ENCODE measurements at places on chromosomes 7 and 10.

- no peak for DNase-seq
Measured at GRCh38 chr7:114879554-114879953, 42.3 kb upstream of the MDFIC start.

DNA sequence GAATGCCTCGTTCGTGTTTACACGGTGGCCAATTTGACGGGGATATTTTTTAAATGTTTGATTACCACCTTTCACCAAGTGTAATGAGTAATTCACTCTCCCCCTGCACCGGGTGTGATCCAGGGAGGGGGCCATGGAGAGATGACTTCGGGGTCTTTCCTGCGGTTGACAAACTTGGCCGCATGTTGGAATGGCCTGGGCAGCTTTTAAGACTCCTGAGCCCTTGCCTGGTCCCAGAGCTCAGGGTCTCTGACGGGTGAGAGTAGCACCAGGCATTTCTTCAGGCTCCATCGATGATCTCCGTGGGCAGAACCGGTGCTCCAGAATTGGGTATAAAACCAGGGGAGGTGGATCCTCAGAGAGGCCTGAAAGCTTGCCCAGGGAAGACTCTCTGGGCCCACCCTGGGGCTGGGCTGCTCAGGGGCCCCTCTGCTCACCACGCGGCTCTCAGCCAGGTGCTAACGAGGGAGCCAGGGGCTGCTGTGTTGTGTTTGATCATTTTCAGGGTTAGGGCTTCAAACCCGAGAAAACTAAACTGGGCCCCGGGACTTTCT, 882 bp downstream of the ZNF282 start:
- DNase-seq: no peak

- no peak for DNase-seq
Measured at GRCh38 chr10:100163704-100164621, 21.9 kb downstream of the ERLIN1 start.

DNA sequence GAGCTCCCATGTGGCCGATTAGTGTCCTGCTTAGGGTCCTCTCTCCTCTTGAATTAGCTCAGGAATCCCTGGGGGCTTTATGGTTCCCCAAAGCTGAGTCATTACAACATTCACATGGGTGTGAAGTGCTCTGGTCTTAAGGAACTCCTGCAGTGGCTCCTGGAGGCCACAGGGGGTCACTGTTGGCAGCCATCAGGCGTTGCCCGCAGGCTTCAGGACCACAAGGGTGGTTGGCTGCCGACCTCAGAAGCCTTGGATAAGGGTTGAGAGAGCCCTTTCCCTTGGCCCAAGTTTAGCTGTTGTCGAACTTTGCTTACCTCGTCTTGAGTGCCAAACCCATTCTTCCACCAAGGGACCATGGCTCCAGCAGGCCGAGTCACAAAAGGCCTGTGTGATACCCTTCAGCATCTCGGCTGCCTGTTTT, 61.7 kb downstream of the SH2D4B start:
- no peak for DNase-seq

DNA sequence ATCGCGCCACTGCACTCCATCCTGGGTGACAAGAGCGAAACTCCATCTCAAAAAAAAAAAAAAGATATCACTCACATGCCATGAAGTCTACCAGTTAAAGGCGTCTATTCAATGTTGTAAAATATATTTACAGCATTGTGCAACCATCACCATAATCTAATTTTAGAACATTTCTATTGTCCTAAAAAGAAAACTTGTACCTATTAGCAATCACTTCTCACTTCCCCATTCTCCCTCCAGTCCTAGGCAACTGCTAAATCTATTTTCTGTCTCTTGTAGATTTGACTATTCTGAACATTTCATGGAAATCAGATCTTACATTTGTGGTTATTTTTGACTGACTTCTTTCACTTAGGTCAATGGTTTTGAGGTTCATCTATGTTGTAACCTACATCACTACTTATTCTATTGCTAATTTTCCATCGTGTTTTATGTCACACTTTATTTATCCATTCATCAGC, 25.2 kb upstream of the OTUD1 start:
- DNase-seq: no peak

- no peak for DNase-seq
Measured at GRCh38 chr7:143882604-143883078, 19.3 kb downstream of the TCAF1 start.

DNA sequence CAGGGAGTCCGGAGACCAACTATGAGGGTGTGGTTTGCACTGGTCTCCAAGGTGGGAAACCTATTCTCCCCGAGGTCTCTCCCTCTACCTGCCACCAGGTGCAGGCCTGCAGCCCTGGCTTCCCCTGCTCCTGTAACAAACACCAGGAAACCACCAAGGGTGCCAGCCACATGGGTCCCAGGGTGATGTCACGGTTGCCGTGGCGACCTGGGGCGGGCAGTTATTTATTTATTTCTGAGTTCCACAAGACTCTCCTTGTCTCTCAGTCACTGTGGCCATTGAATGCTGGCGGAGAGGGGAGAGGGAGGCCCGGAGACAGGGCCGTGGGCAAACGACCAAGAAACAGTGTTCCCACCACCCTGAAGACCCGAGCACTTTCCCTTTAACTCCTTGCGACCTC, 27.0 kb downstream of the MMD2 start:
- DNase-seq: no peak

GRCh38 chr10:17510242-17510908, 56.0 kb upstream of the ST8SIA6 start:
- DNase-seq: no peak

- no peak for DNase-seq
Measured at GRCh38 chr10:31215052-31215451, 104.0 kb upstream of the ZEB1 start.

GRCh38 chr10:120336911-120337540, 120.0 kb upstream of the PLPP4 start:
- peak; percentile 10 for DNase-seq

DNA sequence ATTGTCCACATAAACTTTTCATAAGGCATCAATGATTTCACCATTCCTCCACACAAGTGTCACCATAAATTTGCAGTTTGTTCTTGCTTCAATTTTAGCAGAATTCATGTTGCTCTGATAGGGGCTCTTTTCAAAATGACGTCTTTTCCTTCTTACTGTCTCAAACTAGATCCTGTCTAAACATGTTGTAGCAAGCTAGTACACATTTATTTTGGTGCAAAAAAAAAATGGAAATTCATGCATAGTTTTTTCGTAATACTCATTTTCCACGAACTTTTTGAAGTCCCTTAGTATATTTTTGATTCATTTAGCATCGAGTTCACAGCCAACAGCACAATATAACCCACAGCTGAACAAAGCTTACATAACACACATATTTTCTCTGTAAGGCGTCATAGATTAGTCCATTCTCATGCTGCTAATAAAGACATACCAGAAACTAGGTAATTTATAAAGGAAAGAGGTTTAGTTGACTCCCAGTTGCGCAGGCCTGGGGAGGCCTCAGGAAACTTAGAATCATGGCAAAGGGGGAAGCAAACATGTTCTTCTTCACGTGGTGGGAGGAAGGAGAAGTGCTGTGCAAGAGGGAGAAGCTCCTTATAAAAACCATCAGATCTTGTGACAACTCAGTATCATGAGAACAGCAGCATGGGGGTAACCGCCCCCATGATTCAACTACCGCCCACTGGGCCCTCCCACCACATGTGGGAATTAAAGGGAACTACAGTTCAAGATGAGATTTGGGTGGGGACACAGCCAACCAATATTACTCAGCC, 301.5 kb downstream of the CCDC3 start:
- DNase-seq: no peak

DNA sequence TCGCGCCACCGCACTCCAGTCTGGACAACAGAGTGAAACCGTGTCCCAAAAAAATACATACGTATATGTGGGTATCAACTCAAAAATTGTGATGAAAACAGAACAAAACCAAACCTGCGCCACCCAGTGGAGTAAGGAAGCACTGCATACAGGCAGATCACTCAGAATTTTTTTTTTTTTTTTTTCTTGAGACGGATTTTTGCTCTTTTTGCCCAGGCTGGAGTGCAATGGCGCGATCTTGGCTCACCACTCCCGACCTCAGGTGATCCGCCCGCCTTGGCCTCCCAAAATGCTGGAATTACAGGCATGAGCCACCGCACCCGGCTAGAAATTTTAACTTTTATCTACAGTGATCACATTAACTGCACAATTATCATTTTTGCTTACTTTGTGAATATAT, 9.1 kb upstream of the TMEM236 start:
- DNase-seq: peak; percentile 51

- no peak for DNase-seq
Measured at GRCh38 chr10:132943058-132943790, 854 bp upstream of the CFAP46 start.

DNA sequence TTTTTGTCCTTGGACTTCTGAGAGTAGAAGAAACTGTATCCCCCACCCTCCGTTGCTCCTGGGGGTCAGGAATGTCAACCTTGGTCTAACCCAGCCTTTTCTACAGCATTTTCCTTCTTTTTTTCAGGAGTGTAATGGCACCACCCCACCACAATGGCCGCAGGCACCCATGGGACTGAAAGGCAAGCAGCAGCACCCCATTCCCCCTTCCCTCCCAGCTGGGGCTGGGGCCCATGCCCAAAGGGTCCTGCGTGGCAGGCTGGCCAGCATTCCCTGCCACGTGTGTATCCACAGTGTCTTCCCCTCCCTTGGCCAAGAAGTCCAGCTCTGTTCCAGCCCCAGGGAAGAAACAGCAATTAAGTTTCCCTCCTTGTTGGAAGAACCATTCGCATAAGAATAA, 106.9 kb downstream of the ZPBP start:
- DNase-seq: no peak

DNA sequence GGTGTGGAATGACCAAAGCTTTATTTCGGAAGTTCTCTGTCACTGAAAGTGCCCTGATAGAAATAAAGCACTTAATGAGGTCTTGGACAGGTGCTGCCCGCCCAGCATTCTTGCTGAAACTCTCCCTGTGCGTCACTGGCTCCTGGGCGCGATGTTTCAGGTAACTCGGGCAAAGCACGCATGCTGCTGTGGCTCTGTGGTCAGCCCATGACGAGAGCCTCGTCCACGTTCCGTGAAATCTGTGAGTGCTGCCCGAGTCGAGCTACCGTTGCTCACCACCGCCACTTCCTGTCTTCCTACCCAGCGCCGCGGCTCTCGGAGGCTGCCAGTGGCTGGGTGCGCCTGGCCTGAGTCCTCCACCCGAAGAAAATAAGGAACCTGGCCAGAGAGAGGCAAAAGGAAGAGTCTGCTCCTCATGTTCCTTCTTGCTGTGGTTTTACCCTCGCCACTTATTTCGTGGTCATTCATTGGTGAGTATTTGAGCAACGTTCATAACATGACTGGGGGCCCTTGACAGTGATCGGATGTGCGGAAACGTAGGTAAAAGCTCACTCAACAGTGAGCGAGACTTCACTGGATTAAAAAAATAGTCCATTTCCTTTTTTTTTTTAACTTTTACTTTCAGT, 95.5 kb downstream of the MAP3K8 start:
- peak; percentile 40 for DNase-seq

DNA sequence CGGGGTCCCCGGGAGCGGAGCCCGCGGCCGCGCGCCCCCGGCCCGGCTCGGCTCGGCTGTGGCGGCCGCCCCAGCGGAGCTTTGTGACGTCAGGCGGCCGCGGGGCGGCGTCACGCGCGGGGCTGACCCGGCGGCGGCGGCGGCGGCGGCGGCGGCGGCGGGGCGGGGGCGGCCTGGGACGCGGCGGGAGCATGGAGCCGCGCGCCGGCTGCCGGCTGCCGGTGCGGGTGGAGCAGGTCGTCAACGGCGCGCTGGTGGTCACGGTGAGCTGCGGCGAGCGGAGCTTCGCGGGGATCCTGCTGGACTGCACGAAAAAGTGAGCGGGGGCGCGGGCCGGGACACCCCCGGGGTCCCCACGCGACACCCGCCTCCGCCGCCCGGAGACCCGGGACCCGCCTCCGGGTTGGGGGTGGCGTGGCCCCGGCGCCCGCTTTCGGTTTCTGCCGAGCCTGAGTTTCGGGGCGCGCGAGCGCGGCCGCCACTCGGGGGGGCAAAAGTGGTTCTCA, at the start of gene PWWP2B:
TSS of gene PWWP2B (plus strand) at position 165 of the 506 bp plus-strand sequence. CDS start at position 192, 27 bp downstream.
- peak; percentile 53 for DNase-seq

DNA sequence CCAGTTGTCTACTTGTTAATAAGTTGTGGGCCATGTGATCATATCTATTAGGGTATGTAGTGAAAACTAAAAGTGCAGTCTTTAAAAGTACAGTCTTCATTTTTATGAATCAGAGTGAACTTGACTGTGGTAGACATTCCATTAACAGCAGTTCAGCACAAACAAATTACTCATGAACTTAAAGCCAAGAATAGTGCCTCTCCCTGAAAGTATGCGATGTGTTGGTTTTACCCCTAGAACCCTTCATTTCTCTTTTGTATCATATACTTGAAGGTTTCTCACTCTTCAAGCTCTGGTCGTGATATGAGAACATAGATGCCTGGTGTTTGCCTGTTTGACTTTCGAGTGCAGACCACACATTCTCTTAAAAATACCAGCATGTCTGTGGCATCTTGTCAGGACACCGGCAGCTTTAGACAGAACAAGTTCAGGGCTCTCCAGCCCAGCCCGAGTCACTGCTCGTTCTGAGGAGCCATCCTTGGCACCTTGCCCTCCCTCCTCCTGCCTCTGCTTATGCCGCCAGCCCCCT, 159.3 kb downstream of the LCOR start:
- no peak for DNase-seq

GRCh38 chr10:71860243-71861029, 9.4 kb upstream of the PSAP start:
- no peak for DNase-seq

DNA sequence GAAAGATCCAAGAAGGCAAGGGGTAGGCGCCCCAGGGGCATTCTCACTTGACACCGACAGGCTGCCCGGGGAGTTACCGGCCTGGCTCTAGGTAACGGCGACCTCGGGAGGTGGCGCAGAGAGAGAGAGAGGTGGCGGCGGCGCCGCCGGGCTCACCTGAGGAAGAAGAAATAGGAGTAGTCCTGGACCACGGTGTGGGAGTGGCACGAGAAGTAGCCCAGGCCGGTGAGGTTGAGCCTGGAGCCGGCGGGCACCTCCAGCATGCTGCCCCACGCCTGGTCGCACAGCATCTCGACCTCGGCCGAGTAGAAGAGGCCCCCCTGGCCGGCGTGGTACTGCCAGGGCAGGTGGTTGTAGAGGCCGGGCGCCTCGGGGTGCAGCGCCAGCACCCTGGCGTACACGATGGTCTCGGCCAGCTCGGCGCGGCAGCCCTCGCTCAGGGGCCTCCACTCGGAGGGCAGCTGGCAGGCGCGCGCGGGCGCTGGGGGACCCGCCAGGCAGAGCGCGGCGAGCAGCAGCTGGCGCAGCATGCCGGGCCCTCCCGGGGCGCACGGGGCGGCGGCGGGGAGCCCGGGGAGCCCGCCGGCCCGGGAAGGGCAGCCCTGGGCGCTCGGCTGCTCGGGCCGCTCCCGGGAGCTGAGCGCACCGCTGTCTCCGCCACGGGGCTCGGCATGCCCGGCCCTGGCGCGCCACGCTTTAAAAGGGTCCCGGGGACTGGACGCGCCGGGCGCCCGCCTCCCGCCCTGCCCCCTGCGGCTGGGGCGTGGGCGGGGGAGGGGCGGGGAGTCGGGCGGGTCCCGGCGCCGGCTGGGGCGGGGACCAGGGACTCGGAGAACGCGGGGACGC, at the start of gene CCDC3:
TSS of gene CCDC3 (minus strand) at position 673 of the 846 bp plus-strand sequence. CDS start at position 530, 143 bp downstream.
- no peak for DNase-seq

GRCh38 chr7:131830681-131831080, 274.3 kb upstream of the PODXL start:
- no peak for DNase-seq

GRCh38 chr10:102140218-102140617, 7.4 kb downstream of the PPRC1 start:
- DNase-seq: no peak

- DNase-seq: no peak
Measured at GRCh38 chr7:1591876-1592275, 22.0 kb upstream of the PSMG3 start.

- DNase-seq: no peak
Measured at GRCh38 chr7:105596866-105597265, 15.6 kb upstream of the EFCAB10 start.
